ENCODE measurements at places on chromosomes 16 and 17.

DNA sequence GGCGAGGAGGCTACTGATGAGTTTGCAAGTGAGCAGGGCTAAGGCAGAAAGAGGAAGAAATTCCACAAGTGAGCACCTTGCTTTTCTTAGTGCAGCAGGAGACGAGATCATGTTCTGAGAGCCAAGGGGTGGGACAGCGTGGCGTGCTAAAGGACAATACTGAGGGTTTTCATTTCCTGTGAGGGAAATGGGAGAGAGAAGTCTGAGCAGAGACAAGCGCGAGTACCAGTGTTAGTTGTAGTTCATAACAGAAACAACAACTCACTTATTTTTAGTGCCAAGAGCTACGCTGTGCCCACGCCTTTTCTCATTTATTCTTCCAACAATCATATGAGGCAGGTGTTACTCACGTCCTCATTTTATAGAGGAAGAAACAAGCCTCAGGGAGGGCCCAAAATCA lies 2.3 kb downstream of the SPACA3 start:
- DNase-seq = no peak

DNA sequence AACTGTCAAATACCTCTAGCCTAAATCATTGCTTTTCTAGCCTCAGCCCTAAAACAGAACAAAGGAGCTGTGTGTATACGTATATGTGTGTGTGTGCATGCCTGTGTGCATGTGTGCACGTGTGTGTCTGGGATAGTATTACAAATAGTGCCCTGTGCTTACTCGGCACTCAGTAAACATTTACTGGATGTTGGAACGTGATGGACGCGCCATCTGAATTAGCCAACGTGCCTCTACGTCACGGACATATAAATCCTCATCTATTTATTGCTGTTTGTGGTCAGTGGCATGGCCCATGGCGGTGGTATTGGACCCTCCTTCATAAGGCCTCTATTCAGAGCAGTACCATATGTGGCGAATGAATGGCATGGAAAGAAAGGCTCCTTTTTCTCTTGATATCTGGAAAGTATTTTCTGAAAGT lies 37.5 kb downstream of the WWP2 start:
- DNase-seq = no peak

DNA sequence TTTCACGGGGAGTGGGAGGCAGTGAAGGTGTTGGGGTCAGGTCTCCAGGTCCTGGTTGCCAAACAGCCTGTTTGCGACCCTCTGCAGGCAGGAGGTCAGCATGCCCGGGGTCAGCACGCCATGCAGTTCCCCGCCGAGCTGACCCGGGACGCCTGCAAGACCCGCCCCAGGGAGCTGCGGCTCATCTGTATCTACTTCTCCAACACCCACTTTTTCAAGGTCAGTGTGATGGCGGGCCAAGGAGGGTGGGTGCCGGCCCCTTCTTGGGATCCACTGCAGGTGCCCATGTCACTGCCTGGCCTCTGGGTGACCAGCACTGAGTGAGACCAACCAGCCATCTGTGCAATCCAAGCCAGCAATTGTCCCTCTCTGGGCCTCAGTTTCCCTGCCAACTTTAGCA lies 21.3 kb downstream of the ADGRG5 start:
- no peak for DNase-seq

DNA sequence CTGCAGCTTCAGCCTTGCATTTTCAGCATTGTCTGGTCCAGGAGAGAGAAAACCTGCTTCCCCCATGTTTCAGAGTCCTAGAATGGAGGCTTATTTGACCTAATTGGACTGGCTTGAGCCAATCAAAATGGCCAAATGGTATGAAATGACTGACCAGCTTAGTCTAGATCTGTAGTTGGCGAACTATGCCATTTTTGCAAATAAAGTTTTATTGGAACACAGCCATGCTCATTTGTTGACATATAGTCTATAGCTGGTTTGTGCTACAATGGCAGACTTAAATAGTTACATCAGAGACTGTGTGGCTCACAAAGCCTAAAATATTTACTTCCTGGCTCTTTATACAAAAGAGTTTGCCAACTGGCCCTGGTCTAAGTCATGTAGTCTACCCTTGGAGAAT lies 180.8 kb downstream of the HS3ST3B1 start:
- DNase-seq = no peak

GRCh38 chr17:7912927-7913524 lies 3.1 kb downstream of the RNF227 start:
- no peak for DNase-seq

DNA sequence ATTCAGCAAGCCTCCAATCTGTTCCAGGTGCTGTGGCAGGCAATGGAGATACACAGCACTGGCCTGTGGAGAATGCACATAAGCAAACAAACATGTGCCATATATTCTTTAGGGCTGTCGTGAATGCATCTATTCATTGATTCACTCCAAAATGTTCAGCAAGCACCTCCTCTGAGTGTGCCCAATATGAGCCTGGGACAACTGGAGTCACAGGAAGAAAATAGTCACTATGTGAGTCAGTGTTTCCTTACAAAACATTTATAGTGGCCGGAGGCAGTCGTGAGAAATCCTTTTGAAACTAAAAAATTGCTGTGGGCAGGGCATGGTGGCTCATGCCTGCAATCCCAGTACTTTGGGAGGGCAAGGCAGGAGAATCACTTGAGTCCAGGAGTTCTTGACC lies 310.1 kb downstream of the CA10 start:
- no peak for DNase-seq

DNA sequence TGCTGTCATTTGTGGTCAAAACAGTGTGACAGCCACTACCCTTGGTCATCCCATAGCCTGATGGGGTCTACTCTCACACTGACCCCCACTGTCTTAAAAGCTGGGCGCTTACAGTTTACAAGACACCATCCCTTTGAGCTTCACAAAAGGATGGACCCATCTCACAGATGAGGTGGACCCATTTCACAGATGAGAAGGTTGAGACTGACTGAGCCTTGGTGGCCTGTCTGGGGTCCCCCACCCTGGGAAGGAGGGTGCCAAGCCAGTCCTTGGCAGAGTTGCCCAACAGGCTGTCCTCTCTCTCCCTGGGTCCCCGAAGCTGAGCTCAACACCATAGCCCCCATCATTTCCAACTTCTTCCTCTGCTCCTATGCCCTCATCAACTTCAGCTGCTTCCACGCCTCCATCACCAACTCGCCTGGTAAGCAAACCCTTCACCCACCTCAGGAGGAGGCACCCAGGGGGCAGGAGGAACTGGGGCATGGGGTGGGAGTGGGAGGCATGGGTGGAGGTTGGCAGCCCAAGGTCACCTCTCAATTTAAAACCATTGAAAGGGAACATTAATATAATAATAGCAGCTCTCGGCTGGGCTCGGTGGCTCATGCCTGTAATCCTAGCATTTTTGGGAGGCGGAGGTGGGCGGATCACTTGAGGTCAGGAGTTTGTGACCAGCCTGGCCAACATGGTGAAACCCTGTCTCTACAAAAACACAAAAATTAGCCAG lies 17.2 kb downstream of the SLC12A3 start:
- DNase-seq = no peak

DNA sequence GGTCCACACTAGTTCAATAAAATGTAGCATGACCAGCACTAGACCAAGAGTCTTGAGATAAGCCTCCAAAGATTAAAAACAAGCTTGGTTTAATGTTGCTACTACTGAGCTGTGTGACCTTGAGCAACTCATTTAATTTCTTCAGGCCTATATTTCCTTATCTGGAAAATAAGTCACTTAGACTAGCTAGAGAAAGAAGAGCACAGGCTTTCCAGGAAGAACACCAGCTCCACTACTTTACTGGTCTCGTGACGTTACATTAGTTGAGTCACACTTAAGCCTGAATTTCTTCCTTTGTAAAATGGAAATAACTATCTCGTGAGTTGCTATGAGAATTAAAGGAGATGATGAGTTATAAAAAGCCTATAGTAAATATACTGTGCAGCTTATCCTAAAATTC lies 5.4 kb downstream of the HELZ start:
- no peak for DNase-seq

DNA sequence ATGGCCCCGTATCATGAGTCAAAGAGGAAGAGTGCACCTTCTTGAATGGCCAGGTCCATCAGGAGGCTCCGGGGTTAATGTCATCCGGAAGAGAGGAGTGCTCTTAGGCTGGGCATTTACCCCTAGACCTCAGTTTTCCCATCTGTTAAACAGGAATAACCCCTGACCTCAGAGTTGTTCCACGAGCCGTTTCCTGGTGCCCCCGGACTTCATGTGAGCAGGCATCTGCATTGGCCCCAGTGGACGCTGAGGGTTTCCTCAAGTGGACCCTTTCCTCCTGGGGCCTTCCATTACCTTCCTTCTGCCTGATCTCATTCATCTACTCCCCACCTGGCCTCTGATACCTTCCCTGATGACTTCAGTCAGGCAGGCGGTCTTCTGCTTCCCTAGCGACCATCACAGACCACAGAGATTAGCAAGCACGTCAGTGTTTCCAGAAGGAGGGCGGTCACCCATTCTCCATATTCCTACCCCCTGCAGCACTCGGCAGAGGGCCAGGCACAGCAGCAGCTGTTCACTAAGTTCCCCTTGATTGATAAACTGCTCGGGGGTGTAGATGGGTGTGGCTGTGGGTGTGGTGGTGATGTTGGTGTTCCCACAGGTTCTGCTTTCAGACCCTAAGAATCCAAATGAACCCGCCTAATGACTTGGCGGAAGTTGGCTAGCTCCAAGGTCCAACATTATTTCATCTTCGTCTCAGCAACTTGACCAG lies 346.6 kb upstream of the TNRC6C start:
- no peak for DNase-seq

DNA sequence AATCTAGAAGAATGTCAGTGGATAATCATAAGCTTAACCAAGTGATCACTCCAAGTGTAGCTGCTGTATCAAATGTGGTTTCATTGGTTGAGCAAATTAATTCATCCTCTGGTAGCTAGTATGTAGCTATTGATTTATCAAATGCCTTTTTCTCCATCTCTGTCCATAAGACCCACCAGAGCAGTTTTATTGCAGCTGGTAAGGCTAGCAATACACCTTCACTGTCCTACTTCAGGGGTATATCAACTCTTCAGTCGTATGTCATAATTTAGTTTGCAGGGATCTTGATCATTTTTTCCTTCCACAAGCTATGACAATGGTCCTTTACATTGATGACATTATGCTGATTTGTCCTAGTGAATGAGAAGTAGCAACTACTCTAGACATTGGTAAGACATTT lies 158.8 kb downstream of the PRKCB start:
- no peak for DNase-seq

GRCh38 chr16:57349212-57350031 lies 9.2 kb upstream of the CCL22 start:
- DNase-seq = no peak

DNA sequence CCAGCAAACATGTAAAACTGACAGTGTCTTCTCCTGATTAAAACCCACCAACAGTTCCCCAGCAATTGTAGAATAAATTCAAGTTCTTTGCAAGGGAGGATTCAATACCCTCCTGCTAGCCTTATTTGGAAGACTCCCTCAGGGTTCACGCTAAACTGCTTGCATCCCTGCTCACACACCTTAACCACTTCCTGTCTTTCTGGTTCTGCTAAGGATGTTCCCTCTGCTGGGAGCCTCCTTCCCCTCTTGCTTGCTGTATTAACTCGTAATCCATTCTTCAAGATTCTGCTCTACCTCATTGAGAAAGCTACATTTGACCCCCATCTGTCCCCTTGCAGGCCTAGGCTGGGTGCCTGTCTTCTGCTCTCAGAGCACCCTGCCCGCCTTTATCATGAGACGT lies 2.3 kb upstream of the SHISA6 start:
- no peak for DNase-seq

- DNase-seq = no peak
Measured at GRCh38 chr17:17570140-17570797, 21.2 kb downstream of the PEMT start.

Measured in stimulated activated CD8-positive, alpha-beta memory T cell treated with anti-CD3 and anti-CD28 coated beads, Interleukin-7, amount 100 ng/mL, for 1 hour (primary cell).